LoVo (cell line): ENCODE measurements at places on chromosomes 4 and X.

- DNase-seq = peak; percentile 39
Measured at GRCh38 chr4:176380352-176381157, 60.8 kb downstream of the SPCS3 start.

- no peak for DNase-seq
Measured at GRCh38 chrX:24201216-24201615, 51.7 kb downstream of the ZFX start.

DNA sequence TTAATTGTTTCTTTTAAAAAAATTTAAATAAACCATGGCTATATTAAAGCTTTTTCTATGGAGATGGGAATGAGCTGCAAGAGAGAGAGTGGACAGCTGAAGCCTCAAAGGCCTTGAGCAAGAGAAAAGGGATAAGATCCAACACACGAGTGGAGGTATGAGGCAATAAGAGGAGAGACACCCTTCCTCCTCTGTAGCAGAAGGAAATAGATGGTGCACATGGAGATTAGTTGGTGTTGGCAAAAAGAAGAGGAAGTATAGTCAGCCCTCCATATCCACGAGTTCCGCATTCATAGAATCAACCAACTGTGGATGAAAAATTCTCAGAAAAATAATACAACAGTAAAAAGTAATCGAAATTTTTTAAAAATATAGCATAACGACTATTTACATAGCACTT, 3.2 kb downstream of the CXorf38 start:
- no peak for DNase-seq

DNA sequence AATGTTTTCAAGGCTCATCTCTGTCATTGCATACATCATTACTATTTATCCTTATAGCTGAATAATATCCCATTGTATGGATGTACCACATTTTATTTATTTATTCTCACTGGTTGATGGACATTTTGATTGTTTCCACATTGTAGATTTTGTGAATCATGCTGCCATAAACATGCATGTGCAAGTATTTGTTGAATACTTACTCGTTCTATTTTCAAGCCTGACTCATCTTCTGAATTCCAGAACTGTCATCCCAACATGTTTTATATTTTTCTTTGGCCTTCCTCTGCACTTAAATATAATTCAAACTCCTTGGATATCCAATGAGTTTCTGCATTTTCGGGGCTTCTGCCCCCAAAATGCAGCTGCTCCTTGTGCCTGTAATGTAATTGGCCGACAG, 77.6 kb downstream of the MXRA5 start:
- DNase-seq = no peak

- DNase-seq = no peak
Measured at GRCh38 chr4:69503558-69503957, 7.9 kb upstream of the UGT2B4 start.

DNA sequence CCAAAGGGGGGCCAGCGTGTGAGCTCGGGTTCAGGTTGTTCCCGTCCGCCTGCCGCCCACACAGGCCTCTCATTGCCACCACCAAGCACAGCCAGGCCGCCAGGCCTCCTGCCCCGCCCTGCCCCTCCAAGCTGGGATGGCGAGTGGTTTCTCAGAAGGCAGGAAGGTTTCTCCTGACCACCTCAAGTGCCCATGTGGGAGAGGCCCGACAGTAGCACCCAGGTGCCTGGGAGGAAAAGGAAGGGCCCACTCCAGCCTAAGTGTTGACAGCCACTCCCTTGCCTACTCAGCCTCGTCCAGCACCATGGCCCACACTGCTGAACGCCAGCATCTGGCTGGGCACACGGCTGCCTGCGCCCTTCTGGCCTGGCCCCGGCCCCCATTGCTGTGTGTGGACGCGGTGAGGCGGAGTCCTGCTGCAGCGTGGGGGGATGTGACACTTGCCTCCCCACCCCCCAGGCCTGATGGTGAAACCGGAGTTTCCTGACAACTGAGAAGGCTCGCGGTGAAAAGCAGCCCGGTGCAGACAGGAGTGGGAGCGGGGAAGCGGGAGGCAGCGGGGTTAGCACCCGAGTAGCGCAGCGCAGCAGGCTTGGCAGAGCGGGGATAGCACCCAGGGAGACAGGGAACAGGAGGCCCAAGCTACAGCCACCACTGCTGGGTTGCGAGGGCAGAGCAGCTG, 19.2 kb downstream of the FLNA start:
- no peak for DNase-seq

- no peak for DNase-seq
Measured at GRCh38 chrX:135557344-135557743, 36.9 kb downstream of the INTS6L start.

DNA sequence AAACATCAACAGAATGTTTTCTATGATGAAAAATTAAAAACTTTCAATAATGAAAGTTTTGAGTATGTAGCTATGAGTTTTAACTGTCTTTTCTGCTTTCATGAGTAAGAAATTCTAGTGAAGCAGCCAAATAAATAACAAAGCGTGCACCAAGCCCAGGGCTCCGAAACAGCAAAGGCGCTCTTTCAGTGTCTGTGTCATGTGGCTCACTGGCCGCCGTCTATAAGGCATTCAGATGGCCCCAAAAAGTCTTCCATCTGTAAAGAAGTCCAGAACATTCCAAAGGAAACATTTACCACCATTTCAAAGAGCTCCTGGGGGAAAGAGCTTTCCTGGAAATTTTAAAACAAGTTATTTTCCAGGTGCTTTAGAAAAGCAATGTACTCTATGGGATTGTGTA, 139.9 kb downstream of the AFAP1 start:
- DNase-seq = no peak

GRCh38 chr4:182155806-182156205, 87.4 kb upstream of the TENM3 start:
- no peak for DNase-seq

DNA sequence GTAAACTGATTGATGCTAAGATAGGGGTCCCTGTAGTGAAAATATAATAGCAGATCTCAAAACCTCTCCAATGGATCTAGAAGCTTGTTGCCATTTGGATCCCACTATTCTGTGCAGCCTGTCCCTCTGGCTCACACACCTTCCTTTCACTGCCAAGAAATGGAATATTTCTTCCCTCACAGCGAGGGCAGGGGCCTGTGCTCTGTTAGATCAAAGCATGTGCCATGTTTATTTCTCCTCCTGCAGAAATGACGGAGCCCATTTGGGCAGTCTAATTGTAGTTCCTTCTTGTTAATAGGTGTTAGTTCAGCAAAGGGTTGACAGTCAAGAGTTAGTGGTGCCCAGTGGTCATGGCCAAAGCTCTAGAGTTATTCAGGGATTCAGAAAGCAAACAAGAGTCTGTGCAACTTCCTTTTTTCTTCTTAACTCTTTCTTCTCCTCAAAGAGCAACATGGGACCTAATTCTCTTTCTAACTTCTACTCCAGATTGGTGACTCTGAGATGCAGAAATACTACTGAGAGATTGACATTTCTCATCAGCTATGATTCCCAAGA, 106.8 kb downstream of the STOX2 start:
- no peak for DNase-seq

- DNase-seq = no peak
Measured at GRCh38 chrX:107561468-107562215, 66.7 kb upstream of the PRPS1 start.

- peak; percentile 79 for DNase-seq
Measured at GRCh38 chr4:153114771-153115321, 89.4 kb upstream of the TRIM2 start.

GRCh38 chr4:33780952-33781791, 2463.1 kb downstream of the ARAP2 start:
- peak; percentile 60 for DNase-seq

GRCh38 chr4:76716658-76717057, 181.3 kb downstream of the SOWAHB start:
- DNase-seq = no peak

DNA sequence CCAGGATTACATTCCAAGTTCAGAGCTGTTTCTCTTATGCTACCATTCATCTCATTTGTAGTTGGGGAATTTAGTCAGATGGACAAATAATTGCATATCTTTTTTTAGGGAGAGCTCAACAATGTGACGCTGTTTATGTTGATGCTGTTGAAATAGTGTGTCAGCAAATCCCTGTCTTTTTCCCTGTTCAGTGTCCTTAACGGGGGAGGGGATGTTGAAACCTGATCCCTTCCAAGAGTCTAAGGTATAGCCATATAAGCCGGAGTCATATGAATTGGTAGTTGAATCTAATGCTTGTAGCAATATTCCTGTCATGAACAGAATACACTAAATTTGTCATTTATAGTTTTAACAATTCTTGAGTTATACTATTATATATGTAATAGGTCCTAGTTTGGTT, 293.5 kb upstream of the FAT1 start:
- DNase-seq = no peak

DNA sequence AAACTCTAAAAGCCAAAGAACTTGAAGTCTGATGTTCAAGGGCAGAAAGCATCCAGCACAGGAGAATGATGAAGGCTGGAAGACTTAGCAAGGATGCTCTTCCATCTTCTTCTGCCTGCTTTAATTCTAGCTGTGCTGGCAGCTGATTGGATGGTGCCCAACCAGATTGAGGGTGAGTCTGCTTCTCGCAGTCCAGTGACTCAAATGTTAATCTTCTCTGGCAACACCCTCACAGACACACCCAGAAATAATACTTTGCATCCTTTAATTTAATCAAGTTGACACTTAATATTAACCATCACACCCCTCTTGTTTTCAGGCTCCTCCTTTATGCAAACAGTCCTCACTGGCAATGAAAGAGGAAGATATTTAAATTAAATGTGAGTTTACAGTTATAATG, 321.7 kb downstream of the TEX13C start:
- DNase-seq = no peak

DNA sequence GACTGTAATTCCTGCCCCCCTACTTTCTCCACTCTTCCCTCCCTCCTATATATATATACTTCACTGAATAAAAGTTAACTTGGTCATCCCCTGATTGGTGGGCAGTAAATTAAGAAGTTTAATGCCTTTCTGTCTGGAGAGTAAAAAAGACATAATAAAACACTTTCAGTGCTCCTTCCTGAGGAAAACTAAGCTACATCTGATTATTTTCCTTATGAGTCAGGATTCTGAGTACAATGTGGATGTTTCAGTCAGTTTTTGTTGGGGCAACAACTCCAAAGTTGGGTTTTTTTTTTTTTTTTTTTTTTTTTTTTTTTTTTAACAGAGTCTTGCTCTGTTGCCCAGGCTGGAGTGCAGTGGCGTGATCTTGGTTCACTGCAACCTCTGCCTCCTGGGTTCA, 22.0 kb upstream of the SUPT20HL2 start:
- no peak for DNase-seq

GRCh38 chr4:121308328-121308663, 72.5 kb downstream of the QRFPR start:
- DNase-seq = no peak

- DNase-seq = peak; percentile 5
Measured at GRCh38 chrX:147803948-147804347, 107.8 kb upstream of the FMR1 start.

DNA sequence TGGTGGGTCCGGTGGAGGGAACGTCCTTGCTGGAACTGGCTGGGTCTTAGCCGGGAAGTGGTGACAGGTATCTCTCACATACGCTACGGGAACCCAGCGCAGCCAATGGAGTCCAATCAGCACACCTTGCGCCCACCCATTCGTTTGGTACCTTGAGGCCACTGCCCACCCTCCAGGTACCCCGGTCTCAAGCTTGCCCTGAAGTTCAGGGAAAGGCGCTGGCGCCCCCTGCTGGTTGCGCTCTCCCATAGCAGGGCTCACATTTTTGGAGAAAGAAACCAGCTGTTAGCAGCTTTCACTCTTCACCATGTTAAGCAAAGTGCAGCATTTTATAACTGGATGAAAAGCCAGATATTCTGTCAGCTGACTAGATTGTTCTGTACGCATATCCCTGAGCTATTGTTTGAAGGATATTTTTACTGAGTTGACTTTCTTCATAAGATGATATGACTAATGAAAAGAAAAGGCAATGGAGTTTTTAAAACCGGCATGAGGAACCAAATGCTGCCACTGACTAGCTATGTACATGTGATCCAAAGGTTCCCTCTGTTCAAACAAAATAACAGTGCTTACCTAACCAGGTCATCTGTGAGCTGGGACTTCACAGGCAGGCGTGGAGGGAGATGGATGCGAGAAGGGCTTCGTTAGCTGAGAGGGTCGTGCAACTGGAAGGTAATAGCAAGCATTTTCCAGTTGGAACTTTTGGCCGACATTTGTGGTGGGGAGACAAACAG, 43.7 kb downstream of the OTOP1 start:
- no peak for DNase-seq

DNA sequence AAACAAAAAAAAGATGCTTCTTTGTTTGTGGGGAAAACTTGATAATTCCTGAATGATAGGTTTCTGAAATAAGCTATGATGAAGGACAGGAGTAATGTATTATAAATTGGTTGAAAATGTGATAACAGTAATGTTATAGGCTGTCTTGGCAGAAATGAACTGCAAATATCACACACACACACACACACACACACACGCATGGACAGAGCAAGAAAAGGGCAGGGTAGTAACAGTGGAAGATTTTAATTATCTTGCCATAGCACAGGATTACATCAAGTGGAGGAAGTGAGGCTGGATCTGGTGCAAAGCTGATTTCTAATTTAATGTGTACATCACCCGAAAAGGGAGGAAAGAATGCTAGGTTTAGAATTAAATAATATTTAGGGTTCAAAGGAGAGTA, 97.5 kb upstream of the CXXC4 start:
- DNase-seq = no peak

DNA sequence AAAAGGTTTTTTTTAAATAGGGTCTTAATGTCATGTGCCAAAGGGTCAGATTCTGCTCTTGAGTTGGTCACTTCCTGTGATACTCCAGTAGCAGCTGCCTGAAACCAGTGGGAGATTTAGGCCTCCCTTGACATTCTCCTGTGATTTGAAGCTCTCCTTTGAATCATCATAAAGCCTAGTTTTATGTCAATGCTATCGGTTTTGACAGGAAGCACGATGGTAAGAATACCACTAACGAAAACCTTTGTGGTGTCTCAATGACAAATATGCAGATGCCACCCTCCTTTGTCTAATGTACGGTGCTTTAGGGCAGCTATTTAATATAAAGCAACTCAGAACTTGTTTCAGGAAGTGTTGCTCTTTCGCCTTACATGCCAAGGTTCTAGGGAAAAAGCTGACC, 44.2 kb downstream of the CCNI start:
- no peak for DNase-seq

DNA sequence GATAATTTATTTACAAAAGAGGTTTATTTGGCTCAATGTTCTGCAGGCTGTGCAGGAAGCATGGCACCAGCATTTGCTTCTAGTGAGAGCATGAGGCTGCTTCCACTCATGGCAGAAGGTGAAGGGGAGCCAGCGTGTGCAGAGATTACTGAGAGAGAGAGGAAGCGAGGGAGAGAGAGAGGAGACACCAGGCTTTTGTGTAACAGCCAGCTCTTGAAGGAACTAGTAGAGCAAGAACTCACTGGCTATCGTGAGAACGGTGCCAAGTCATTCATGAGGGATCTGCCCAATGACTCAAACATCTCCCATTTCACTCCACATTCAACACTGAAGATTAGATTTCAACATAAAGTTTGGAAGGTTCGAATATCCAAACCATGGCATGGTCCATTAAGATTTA, 12.7 kb downstream of the GUCY1A1 start:
- no peak for DNase-seq
